ENCODE measurements at places on chromosomes 13 and 19.

GRCh38 chr13:99347335-99347878 is 40.2 kb upstream of the GPR183 start:
- DNase-seq: no peak

DNA sequence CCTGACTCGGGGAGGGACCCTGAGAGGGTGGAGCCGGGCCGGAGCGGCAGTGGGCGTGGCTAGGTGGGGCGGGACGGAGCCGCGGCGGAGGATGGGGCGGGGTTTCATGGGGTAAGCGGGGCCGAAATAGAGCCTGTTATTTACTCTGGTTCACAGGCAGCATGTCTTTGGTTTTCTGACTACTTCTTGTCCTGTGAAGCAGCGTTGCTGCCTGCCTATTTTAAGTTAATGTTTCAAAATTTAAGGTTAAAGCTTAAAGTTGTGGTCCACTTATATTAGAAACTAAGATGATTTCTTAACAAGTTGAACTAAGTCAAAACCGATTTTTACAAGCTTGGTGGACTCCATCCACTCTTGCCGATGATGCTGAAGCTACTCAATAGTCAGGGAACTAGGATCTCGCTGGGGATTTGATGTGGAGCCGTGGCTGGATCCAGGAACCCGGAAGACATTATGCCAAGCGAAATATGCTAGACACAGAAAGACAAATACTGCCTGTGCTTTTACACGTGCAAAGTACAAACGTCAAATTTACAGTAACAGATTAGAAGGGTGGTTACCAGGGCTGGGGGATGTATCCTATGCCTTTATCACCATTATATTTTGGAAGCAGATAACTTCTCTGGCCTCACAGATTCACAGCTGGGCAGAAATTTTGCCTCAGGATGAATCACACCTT is 433 bp upstream of the ZNF616 start:
- peak; percentile 94 for DNase-seq

DNA sequence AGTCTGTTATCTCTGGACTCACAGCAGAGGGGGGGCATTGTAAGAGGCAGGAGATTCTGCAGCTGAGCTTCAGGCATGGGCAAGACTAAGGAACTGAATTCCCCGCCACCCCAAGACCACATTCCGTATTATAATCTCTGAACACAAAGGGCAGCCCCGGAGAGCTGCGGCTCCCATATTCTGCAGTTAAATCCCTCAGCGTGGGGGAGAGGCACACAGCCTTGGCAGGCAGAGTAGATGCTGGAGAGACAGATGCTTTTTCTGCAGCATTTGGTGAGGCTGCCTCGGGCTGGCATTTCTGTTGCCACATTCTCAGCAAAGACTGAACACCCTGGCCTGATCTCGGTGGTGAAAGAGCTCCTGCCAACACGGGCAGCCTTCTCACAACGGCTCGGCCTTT is 12.9 kb downstream of the CHAF1A start:
- no peak for DNase-seq

GRCh38 chr13:48194379-48194754 is 38.6 kb upstream of the ITM2B start:
- no peak for DNase-seq

DNA sequence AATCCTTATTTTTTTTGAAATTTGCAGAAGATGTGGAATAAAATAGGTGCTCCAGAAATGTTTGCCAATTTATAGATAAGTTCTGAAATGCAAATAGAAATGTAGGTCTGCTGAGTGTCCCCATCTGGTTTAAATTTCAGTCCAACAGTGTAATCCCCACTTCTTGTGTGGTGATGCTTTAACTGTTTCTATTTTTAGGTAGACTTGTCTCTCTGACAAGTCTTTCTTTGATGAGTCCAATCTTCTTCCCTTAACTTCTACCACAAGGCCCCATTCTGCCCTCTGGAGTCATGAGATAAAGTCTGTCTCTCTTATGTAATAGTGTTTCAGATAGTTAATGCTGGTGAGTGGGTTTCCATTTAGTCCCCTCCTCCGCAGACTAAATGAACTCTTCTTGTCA is 390.4 kb downstream of the RFC3 start:
- DNase-seq: no peak

DNA sequence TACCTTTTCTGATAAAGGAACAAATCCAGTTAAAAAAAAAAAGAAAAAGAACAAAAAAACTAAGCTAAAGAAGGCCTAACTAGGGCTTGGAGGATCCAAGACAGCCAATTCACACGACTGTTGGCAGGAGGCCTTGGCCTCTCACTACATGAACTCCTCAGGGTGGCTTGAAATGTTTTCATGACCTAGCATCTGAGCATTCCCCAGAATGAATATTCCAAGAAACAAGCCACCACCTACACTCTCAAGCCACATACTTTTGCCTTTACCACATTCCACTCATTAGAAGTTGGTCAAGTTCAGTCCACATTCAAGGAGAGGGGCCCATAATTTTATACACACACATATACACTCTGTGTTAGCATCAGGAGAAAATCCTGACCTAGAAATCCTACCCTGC is 97.6 kb upstream of the SIAH3 start:
- DNase-seq: no peak

DNA sequence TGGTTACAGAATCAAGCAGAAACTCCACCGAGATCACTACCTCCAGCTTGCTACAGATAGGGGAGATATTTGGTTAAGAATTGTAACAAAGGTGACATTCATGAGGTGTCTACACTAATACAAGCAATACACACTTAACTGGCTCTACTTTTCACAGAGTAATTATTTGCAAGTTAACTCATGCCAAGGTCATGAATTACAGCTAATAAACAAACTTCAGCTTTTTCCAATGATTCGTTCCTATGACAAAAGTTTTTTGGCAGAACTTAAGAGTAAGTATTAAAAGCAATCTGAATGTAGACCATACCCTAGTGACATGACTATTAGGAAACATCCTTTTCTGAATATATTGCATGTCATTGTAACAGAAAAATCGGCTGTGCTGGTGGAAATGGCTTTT is 72.1 kb downstream of the LHFPL6 start:
- no peak for DNase-seq

DNA sequence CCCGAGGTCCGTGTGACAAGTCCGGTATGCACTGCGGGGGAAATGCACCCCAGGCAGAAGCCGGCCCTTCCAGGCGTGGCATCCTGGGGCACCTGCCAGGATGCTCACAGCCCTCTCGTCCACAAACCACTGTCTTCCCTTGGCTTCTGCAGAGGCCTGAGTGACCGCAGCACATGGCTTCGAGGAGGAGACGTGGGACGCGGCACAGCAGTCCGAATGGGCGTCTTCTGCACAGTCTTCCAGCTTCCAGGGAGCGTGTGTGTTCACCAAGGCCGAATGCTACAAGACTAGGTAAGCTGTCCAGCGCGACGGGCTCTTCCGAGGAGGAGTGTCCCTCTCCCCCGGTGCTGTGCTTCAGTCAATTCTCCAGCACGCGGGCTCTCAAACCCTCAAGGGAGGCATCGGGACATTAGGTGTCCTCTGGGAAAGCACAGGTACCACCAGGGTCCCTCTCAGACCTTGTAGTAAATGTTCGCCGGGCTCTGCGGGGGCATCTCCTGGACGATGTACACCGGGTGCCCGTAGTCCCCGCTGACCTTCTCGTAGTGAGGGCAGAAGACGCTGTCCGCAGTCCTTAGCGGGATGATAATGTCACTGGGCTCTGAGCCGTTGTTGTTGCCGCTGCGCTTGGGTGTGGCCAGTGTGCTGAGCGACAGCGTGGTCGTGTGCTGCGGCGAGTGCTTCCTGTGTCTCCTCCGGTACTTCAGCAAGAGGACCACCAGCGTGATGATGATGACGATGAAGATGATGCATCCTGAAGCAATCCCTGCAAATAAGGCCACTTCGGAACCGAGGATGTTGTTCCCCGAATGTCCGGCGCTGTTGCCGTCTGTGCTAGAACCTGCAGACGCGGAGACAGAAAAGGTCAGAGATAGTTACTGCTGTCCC is 42.6 kb downstream of the EFNB2 start:
- no peak for DNase-seq

Data from LoVo (cell line).